ENCODE measurements at places on chromosomes 11 and 22.
A peak's percentile ranks its signal among the peaks of the same experiment; 100 is the strongest.

DNA sequence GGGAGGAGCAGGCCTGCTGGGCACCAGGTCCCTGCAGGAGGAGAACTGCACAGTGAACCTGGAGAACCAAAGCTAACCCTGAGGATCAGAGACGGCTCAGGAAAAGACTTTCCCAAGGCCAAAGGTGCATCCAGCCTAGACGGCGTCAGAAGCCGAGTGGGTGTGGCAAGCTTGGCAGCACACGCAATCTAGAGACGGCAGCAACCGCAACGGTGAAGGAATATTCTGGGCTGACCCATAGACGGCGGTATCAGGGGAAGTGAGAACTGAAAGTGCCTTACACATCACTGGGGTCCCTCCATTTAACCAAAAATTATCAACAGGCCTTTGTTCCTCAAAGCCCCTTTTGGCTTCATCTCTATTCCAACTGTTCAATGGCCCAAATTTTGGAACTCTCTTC is 26.2 kb downstream of the SPATA19 start:
- DNase-seq, result no peak

DNA sequence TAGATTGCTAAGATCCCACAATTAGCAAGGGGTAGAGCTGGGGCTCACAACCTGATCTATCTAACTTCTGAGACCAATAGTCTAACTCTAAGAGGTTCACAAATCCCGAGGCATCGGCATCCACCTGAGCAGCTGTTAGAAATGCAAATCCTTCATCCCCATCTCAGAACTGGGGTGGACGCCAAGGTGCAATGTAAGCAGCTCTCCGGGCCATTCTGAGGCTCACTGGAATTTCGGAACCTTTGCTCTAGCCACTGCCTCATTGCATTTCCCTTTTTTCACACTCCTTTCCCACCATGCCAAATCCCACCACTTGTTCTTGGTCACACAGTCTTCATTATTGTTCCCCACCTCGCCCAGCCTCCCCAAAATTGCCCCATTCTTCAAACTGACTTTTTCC is 29.8 kb downstream of the MAML2 start:
- DNase-seq, result no peak

DNA sequence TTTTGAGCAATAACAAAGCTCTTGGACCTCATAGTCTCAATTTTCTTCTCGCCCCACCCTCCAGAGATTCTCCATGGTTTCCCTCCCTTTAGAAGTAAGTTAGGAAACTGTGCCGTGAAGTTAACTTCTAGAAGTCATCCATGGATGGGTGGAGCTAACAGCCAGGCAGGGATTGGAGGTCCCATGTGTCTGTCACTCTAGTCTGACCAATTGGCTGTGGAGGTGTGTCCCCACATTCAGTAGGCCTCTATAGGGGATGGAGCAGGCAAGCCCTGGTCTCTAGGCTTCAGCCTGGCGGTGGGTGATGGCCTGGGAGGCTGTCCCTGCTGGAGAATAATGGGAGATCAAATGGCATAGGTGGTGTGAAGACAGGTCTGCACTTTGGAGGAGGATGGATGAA is 50.7 kb downstream of the TP53I11 start:
- DNase-seq, result peak; percentile 52

- no peak for DNase-seq
Measured at GRCh38 chr22:19766511-19767426, 6.2 kb downstream of the TBX1 start.

GRCh38 chr11:19874266-19874665 is 161.6 kb downstream of the NAV2 start:
- no peak for DNase-seq

DNA sequence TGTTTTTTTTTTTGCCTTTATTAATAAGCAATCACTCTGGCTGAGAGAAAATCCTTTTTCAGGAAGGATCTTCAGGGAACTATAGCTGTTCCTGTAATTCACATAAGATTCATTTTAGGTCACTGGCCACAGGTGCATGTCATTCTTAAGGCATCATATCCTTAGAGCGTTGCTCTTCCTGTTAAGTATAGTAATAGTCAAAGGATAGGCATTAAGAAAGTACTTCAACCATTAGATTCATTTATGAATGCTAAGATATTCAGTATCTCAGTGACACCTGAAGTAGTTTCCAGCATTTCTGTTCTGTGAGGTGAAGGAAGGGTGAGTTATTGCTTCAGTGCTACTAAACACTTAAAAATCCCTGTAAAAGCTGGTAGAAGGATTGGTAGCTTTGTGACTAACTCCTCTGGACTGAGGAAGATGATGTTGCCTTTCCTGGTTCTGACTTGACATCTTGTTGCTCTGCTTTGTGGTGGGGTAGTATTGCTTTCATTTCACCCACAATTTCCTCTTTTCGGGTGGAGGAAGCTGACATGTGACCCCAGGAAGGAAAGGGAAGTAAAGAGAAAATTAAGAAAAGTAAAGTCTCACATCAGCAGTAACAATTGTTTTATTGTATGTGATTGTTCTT is 34.7 kb downstream of the RNF169 start:
- no peak for DNase-seq

- no peak for DNase-seq
Measured at GRCh38 chr11:82936261-82936660, 34.7 kb downstream of the DDIAS start.

- no peak for DNase-seq
Measured at GRCh38 chr11:15970506-15971214, 385.7 kb downstream of the SOX6 start.

DNA sequence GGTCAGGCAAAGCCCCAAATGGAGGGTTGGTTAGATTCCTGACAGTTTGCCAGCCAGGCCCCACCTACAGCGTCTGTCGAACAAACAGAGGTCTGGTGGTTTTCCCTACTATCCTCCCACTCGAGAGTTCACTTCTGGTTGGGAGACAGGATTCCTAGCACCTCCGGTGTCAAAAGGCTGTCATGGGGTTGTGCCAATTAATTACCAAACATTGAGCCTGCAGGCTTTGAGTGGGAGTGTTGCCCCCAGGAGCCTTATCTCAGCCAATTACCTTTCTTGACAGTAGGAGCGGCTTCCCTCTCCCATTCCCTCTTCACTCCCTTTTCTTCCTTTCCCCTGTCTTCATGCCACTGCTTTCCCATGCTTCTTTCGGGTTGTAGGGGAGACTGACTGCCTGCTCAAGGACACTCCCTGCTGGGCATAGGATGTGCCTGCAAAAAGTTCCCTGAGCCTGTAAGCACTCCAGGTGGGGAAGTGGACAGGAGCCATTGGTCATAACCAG is 4.7 kb upstream of the TTC36 start:
- DNase-seq, result peak; percentile 46

GRCh38 chr11:62458212-62459002 is 39.6 kb downstream of the SCGB1A1 start:
- no peak for DNase-seq

- DNase-seq, result no peak
Measured at GRCh38 chr22:26981541-26981940, 324.2 kb downstream of the MIAT start.

- no peak for DNase-seq
Measured at GRCh38 chr11:9274499-9275258, 9.5 kb upstream of the DENND5A start.

DNA sequence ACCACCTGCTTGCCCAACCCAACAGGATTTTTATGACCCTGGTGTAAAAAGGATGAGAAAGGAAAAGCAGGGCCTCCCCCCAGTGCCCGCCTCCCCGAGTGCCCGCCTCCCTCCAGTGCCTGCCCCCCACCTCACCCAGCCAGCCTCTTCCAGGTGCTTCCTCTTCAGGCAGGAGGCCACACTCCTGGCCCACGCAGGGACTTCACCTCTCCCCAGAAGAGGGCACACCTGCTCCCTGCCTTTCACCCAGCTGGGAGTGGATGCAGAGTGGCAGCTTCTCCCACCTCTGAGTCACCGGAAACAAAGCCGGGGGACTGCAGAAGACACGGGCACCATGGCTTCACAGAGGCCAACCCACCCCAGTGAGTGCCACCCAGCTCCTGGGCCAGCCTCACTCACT is 16.1 kb downstream of the CPT1A start:
- DNase-seq, result no peak

DNA sequence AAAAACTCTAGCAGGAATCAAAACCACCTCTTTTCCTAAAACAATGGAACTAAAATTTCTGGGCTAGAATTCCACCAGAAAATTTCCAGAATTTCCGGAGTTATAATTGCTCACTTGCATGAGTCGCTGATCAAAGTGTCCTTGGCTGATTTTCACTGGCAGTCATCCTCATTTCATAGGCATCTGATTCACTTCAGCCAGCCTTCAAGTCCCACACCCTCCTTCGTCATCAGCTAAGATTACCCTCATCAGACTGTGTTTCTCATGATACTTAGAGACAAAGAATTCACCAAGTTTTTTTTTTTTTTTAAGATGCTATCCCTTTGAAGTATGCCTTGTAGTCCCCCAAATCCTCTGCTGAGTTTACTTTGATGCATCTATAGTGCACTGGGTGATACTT is 71.5 kb upstream of the RAB38 start:
- DNase-seq, result no peak

DNA sequence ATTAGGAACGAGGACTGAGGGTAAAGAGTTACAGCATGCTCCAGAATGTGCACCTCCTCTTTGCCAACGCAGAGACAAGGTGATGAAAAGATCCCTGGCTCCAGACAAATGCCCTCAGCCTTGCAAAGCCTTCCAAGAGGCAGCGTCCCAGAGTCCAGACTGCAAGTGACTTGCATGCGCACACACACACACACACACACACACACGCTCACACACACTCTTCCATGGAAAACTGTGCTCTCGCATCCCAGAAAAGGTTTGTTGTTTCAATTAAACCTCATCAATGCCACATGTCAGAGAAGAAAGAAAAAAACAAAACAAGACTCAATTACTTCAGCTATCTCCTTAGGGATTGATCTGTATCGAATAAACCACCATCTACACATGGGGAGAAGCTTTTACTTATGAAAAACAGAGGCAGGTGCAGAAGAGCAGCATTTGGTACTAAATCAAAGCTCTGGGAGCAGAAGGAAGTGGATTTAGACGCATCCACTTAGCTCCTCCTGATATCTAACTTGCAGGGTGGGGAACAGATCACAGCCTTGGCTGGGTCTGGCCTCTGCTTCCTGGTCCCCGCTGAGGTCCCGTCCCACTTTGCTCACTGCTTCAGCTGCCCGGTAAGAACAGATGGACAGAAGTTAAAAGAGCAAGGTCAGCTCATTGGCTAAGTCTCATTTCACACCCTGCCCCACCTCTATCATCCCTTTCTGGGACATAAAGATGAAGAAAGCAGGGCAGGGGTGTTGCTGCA is 249.8 kb upstream of the BLID start:
- DNase-seq, result no peak

- DNase-seq, result no peak
Measured at GRCh38 chr11:64038500-64038899, 2.8 kb downstream of the FLRT1 start.

DNA sequence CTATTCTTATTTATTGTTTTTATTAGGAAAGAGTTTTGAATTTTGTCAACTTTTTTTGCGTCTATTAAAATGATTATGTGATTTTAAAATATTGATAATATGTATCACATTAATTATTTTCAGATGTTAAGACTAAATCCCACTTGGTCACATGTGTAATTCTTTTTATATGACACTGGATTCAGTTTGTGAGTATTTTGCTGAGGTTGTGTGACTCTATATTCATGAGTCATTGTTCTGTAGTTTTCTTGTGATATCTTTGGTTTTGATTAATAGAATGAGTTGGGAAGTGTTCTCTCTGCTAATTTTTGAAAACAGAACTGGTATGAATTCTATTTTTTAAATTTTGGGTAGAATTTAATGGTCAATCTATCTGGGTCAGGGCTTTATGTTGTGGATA is 317.9 kb downstream of the ETS1 start:
- DNase-seq, result no peak

Measured in BE2C (cell line).